ENCODE measurements at places on chromosomes 5 and 9.

DNA sequence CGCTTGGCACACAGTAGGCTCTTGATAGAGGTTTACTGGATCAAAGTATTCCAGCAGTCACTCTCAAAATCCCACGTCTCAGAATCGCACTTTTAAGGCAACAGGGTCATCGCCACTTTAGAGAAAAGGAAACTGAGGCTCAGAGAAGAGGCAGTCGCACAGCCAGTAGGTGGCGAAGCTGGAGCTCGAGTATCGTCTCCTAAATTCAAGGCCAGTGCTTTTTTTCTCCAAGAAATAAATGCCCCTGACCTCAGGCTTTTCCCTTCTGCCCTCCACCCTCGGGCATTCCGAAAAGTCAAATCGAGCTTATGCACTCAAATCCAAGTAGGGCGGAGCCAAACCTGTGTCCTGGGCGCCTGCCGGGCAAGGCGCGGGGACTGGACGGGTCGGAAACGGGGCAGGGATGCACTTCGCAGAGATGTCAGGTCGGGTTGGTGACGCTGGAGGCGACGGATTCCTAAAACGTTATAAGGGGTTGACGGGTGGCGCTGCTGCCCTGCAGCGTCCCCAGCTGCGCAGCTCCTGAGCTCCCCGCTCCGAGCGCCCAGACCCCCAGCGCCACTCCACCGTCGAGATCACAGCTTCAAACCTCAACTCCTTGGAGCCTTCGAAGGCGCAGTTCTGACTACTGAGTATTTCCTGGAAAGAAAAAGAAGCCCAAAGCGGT, 4.7 kb upstream of the FOXB2 start:
- DNase-seq, result no peak

- DNase-seq, result no peak
Observed at GRCh38 chr9:15670246-15670645, 117.4 kb downstream of the CCDC171 start.

- no peak for DNase-seq
Observed at GRCh38 chr9:130660326-130660682, 4.1 kb upstream of the PRDM12 start.

DNA sequence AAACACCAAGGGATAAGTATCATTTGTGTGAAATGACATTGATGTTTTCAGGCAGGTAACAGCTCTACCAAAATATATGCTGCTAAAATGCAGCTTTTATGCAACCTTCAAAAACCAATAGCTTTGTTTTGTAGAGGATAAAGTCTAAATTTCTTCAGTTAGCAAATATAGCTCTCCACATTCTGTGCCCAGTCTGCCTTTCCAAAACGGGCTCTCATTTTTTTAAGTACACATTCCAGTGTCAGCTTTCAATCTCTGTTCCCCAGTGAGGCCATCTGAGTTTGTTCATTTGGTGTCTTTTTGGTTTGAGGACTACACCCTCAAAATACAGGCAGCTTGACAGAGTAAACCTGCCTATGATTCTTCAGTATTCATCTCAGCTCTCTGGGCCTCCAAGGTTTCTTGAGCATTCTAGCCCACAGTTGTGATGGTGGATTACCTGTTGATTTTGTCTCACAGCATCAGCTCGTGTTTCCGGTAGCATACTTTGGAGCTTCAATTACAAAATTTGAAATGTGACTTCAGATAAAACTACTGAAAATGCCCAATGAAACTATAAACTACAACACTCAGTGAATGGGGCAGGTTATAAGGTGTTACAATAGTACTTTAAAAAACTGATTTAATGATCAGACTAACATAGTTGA, 55.7 kb downstream of the NR3C1 start:
- DNase-seq, result no peak

DNA sequence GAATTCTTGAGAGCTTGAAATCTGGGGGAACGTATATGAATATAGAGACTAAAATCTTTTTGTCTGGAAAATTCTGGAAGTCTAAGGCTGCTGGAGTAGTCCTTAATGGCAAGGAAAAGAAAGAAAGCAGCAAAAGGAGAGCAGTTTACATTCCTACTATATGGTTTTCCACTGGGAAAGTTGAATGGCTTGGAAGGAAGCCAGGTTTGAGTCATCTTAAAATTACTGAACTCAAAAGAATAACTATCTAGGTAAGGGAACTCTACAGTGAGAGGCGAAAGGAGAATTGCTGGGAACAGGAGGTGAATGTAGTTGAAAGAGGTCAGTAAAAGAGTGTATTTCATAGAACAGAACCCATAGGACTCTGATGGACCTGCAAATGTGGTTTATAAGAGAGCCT, 258.1 kb upstream of the EDIL3 start:
- DNase-seq, result no peak

- no peak for DNase-seq
Observed at GRCh38 chr5:86011937-86012336, 605.8 kb upstream of the COX7C start.

DNA sequence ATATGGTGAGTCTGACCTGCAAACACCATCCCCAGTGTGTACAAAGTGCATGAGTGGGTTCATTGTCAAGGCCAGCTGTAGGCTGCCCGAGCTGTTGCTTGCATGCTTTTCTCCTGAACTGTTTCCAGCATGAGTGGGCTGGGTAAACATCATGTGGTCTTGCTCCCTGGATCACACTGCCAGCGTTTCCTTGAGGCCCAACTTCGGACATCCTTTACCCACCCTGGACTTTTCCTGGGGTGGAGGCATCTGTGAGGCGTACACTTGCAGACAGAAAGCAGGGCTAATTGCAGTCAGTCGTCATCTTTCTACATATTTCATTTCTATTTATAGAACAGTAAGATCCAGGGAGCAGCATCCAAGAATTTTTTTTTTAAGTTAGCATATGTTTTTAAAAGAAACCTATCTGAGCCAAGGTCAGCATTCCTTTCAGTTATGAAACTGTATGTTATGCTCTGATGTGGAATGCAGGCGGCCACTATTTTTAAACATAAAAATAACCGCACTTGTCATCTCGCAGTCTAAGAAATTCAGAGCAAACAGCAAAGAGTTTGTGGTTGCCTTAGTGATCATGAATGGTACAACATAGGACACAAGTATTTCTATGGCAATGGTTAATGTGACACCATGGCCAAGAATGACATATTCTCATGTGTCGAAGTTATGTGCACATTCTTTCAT, 106.5 kb upstream of the DMRT1 start:
- peak; percentile 50 for DNase-seq

GRCh38 chr5:171585981-171586380, 166.5 kb downstream of the FGF18 start:
- no peak for DNase-seq

DNA sequence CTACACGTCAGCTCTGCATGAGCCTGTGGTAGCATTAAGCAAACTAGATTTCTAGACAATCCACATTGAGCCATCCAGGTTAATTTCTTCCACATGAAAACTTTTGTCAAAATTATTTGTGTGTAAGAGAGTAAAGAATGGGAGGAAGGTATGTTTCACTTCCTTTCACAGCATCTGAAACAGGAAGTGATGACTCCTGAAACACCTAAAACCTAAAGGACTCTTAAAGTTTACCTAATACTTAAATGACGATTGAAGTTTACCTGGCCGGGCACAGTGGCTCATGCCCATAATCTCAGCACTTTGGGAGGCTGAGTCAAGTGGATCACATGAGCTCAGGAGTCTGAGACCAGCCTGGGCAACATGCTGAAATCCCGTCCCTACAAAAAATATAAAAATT, 223.8 kb downstream of the CEMIP2 start:
- no peak for DNase-seq

GRCh38 chr9:98201102-98201501, 8.7 kb upstream of the CORO2A start:
- no peak for DNase-seq

DNA sequence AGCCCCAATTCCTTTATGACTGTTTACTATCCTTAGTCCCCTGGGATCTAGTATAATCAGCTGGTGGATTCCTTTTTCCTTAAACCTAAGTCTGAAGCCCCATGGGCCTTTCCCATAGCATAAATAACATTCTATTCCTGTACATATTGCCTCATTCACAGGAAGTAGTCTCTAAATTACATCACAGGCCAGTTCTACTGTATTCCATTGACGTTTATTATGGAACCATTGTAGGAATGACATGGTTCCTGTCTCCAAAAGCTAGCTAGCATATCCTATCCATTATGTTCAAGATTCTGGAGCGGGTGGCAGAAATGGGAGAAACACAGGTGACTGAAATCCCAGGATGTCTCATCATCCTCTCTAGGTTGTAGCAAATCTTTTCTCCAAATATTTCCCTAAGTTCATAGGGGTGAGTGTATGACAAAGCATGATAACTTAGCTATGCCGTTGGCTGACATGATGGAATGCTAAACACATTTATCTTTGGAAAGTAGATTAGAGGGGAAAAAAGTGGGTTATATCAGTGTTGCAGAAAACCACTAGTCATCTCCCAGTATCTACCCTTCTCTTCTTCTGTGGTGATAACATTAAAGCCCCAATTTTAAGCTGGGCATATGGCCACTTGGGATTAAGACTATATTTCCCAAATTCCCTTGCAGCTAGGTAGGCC, 140.1 kb downstream of the FGF1 start:
- DNase-seq, result no peak

- no peak for DNase-seq
Observed at GRCh38 chr5:134769206-134769605, 10.6 kb downstream of the DDX46 start.

DNA sequence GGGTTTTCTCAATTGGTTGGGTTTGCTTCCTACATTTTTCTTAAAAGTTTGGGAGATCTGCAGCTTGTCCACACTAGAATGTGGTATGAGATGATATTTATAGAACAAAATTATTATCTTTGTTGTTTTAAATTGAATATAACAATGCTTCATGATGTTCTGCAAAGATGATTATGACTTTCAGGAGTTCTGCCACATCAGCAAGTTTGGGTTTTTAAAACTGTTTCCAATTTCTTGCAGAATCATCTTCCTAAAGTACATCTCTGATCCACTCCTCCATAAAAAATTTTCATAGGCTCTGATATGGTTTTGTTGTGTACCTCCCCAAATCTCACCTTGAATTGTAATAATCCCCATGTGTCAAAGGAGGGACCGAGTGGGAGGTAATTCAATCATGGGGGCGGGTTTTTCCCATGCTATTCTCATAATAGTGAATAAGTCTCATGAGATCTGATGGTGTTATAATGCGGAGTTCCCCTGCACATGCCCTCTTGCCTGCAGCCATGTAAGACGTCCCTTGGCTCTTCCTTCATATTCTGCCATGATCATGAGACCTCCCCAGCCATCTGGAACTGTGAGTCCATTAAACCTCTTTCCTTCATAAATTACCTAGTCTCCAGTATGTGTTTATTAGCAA, 119.1 kb upstream of the PTGER4 start:
- DNase-seq, result no peak

DNA sequence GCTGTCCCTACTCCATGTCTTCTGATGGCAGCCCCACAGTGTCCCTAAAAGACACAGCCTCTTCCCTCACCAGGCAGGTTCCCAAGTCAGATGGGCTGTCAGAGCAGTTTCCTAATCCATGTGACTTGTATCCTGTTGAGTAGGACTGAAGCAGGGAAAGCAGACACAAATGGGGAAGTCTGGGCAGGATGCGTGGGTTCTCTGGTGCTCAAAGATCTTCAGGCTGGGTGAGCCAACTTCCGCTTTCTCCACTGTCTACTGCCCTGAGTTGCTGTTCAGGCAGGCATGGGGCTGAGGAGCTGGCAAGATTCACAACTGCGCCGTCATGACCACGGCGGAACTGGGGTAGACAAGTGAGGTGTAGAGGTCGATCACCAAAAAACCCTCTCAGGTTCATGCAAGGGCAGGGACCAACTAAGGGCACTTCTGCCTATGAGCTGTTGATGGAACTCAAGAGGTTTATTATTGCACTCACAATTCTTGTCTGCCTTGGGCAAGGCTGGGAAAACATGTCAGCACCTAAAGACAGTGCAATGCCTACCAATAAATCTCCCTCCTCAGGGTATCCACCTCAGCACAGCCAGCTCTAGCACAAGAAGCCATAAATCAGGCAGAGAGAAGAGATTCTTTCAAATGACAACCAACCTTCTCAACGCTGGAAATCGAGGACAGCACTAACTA, 83.4 kb downstream of the RAPGEF1 start:
- peak; percentile 78 for DNase-seq

DNA sequence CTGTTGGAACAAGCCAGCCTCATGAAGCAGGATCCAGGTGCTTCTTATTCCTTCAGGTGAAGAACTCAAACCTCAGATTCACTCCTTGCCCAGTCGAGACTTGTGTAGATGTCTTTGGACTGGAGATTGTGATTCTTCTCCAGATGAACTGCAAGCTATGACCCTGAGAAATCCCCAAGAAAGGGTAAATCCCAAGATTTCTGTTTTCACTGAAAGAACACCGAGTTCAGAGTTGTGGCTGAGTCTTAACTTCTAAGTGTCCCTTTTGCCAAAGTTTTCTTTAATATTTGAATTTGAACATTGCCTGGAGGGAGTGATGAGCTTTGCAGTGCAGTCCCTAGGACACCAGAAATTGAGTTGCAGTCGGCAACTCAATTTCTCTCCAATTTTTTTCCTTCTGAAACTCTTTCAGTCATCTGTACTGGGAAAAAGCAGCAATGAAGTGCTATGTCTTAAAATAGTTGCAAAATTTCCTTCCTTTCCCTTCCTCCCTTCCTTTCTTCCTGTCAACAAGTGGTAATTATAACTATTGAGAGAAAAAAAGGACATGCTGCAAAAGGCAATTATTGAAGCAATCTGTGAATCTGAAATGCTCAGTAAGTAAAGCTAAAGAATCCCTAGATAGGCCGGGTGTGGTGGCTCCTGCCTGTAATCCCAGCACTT, 56.1 kb downstream of the ANKRD55 start:
- DNase-seq, result no peak

GRCh38 chr9:84254972-84255371, 85.6 kb downstream of the SLC28A3 start:
- peak; percentile 15 for DNase-seq

GRCh38 chr5:111863801-111864200, 106.8 kb upstream of the NREP start:
- DNase-seq, result no peak

- DNase-seq, result no peak
Observed at GRCh38 chr5:3032513-3032912, 281.0 kb upstream of the IRX2 start.

DNA sequence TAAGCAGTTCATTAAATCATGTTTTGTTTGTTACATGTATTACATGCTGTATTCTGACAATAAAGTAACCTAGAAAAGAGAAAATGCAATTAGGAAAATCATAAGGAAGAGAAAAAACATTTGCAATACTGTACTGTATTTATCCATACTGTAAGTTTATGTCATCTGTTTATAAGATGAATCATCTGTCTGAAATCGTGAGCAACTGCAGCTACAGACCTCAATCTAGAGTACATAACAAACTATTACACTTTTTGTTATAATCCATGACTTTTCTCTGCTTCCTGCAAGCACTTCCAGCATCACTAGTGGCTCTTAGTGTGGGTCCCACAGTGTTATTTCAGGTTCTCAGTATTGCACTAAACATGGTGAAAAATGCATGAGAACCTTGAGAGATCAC, 144.4 kb upstream of the NR4A3 start:
- DNase-seq, result no peak
